ENCODE measurements at places on chromosomes 6 and 20.

GRCh38 chr6:33695451-33695887, 16.0 kb downstream of the UQCC2 start:
- no peak for DNase-seq
- no peaks in the 10 kb centered on the region for H3K27me3 ChIP-seq
- H3K4me1 ChIP-seq = peaks cover 10% of the 10 kb centered on the region
- H3K36me3 ChIP-seq = peaks cover 32% of the 10 kb centered on the region
- H3K27ac ChIP-seq = no peak overlapping the region

GRCh38 chr20:63082939-63083735, 76.4 kb upstream of the BHLHE23 start:
- H3K4me1 ChIP-seq = no peaks in the 10 kb centered on the region
- no peaks in the 10 kb centered on the region for H3K27me3 ChIP-seq
- no peak overlapping the region for H3K4me3 ChIP-seq
- no peak overlapping the region for H3K27ac ChIP-seq
- no peak for DNase-seq
- no peaks in the 10 kb centered on the region for H3K36me3 ChIP-seq

- H3K27me3 ChIP-seq = no peaks in the 10 kb centered on the region
- no peak overlapping the region for H3K4me3 ChIP-seq
- DNase-seq = no peak
- no peaks in the 10 kb centered on the region for H3K36me3 ChIP-seq
Measured at GRCh38 chr6:152161501-152161900, 354.0 kb downstream of the ESR1 start.

- H3K36me3 ChIP-seq = peaks cover 5% of the 10 kb centered on the region
- H3K4me1 ChIP-seq = peaks cover 6% of the 10 kb centered on the region
- no peaks in the 10 kb centered on the region for H3K27me3 ChIP-seq
- no peak overlapping the region for H3K27ac ChIP-seq
Measured at GRCh38 chr20:37748015-37748414, 54.2 kb downstream of the CTNNBL1 start.

GRCh38 chr20:60966031-60966430, 286.0 kb upstream of the CDH4 start:
- H3K27ac ChIP-seq = no peak overlapping the region
- H3K36me3 ChIP-seq = no peaks in the 10 kb centered on the region
- no peaks in the 10 kb centered on the region for H3K27me3 ChIP-seq
- H3K4me1 ChIP-seq = peaks cover 2% of the 10 kb centered on the region

- peaks cover 27% of the 10 kb centered on the region for H3K36me3 ChIP-seq
- no peaks in the 10 kb centered on the region for H3K4me1 ChIP-seq
- no peaks in the 10 kb centered on the region for H3K27me3 ChIP-seq
- H3K27ac ChIP-seq = no peak overlapping the region
Measured at GRCh38 chr6:24415753-24416152, 13.0 kb downstream of the MRS2 start.

- H3K36me3 ChIP-seq = no peaks in the 10 kb centered on the region
- H3K27me3 ChIP-seq = no peaks in the 10 kb centered on the region
- DNase-seq = no peak
- no peak overlapping the region for H3K27ac ChIP-seq
Measured at GRCh38 chr6:9834233-9834632, 580.6 kb downstream of the TFAP2A start.

GRCh38 chr6:79421707-79422484, 115.3 kb downstream of the LCA5 start:
- no peak overlapping the region for H3K4me3 ChIP-seq
- no peak overlapping the region for H3K27ac ChIP-seq
- no peaks in the 10 kb centered on the region for H3K4me1 ChIP-seq
- H3K27me3 ChIP-seq = no peaks in the 10 kb centered on the region
- no peaks in the 10 kb centered on the region for H3K36me3 ChIP-seq

DNA sequence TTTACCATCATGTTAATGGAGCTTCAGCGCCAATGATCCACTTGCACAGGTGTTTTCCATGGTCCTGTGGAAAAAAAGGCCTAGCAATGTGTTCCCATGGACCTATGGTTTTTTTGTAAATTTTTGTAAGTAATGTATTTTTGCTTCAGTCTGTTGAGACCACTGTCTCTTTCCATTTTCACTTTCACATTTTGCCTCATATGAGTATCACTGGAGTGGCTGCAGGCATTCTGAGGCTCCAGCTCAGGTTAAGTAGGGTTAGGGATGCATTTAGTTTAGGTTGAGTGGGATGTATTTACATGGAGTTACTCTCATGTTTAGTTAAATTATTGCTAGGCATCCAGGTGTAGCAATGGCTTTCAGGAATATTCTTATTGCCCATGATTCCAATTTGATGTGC, 19.2 kb upstream of the LMBRD1 start:
- H3K4me1 ChIP-seq = no peaks in the 10 kb centered on the region
- DNase-seq = no peak
- no peak overlapping the region for H3K27ac ChIP-seq
- H3K36me3 ChIP-seq = no peaks in the 10 kb centered on the region
- H3K4me3 ChIP-seq = no peak overlapping the region
- no peaks in the 10 kb centered on the region for H3K27me3 ChIP-seq

GRCh38 chr20:32326504-32326845, 31.7 kb upstream of the ASXL1 start:
- H3K27me3 ChIP-seq = no peaks in the 10 kb centered on the region
- H3K4me3 ChIP-seq = no peak overlapping the region
- H3K4me1 ChIP-seq = no peaks in the 10 kb centered on the region
- H3K36me3 ChIP-seq = peaks cover 4% of the 10 kb centered on the region

- no peak overlapping the region for H3K27ac ChIP-seq
- H3K4me3 ChIP-seq = no peak overlapping the region
- no peaks in the 10 kb centered on the region for H3K27me3 ChIP-seq
- DNase-seq = no peak
Measured at GRCh38 chr20:18188434-18188833, 50.8 kb downstream of the KAT14 start.

DNA sequence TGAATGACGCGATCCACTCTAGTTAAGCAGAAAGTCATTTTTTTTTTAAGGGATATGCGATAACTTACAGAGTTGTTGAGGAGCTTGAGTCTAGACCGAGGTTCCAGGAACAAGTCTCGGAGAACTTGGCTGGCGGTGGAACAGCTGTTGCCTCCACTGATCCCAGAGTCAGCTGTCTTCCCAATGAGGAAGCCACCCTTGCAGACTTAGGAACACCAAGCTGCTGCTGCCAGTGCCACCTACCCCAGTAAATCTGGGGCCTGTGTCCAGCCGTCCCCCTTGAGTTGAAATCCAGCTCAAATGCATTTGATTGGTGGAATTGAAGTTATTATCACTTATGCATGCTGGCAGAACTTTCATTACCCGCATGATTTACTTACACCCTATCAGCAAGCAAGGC, 6.7 kb downstream of the PFDN4 start:
- no peaks in the 10 kb centered on the region for H3K4me1 ChIP-seq
- H3K27ac ChIP-seq = no peak overlapping the region
- H3K36me3 ChIP-seq = peaks cover 10% of the 10 kb centered on the region
- no peak for DNase-seq

DNA sequence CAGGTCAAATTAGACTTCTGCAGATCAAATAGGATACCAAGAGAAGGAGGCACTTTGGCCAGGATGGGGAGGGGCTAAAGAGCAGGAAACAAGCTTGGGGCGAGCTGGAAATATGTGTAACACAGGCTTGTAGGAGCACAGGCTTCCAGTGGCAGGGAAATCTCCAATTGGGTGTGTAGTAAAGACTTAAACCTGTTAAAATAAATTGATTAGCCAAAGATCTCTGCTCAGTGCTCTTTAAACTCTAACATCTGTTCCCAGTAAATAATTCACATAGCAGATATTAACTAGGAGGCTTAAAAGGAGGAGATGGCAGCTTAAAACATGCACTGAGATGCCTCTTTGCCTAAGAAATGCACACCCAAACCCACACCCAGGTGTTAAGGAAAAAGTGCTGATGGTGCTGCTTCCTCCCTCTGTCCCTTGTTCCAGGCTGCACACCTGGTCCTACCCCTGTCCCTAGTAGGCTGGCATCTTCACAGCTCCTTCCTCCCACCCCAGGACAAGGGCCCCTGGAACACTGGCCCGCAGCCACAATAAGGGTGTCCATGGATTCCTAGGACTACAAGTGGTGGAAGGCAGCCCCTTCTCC, 93.5 kb upstream of the MLN start:
- no peak overlapping the region for H3K4me3 ChIP-seq
- H3K4me1 ChIP-seq = no peaks in the 10 kb centered on the region
- DNase-seq = no peak
- no peak overlapping the region for H3K27ac ChIP-seq
- H3K36me3 ChIP-seq = no peaks in the 10 kb centered on the region

- no peaks in the 10 kb centered on the region for H3K4me1 ChIP-seq
- peaks cover 96% of the 10 kb centered on the region for H3K36me3 ChIP-seq
- no peak overlapping the region for H3K4me3 ChIP-seq
- no peak for DNase-seq
- no peak overlapping the region for H3K27ac ChIP-seq
- no peaks in the 10 kb centered on the region for H3K27me3 ChIP-seq
Measured at GRCh38 chr20:37238935-37239451, 22.6 kb downstream of the GHRH start.

- no peak overlapping the region for H3K27ac ChIP-seq
- peaks cover 2% of the 10 kb centered on the region for H3K27me3 ChIP-seq
- H3K4me3 ChIP-seq = peak overlapping the region; percentile 29
- DNase-seq = no peak
Measured at GRCh38 chr6:33508935-33509926, 54.9 kb downstream of the ZBTB9 start.

- H3K36me3 ChIP-seq = no peaks in the 10 kb centered on the region
- H3K4me1 ChIP-seq = peaks cover 2% of the 10 kb centered on the region
- H3K27me3 ChIP-seq = no peaks in the 10 kb centered on the region
- H3K4me3 ChIP-seq = no peak overlapping the region
- H3K27ac ChIP-seq = no peak overlapping the region
Measured at GRCh38 chr6:96391776-96392360, 129.7 kb upstream of the UFL1 start.
